ENCODE measurements at places on chromosomes 3 and 15.

DNA sequence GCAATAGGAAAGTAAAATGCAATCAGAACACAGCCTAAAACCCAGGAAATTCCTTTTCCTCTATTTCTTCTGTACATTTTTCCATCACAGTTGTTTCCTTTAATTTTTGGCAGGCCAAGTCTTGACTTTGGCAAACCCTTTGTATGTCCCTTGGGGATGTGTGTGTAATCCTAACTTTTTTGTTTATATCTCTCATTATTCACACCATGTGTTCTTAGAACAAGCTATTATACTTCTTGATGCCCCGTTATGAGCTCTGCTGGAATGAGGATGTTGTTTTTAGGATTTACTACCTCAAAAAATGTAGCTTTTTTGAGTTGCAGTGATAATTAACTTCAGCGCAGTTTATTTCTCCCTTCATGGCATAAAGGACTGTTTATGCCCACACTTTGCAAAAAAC, 123.4 kb downstream of the ABI3BP start:
- DNase-seq: no peak

DNA sequence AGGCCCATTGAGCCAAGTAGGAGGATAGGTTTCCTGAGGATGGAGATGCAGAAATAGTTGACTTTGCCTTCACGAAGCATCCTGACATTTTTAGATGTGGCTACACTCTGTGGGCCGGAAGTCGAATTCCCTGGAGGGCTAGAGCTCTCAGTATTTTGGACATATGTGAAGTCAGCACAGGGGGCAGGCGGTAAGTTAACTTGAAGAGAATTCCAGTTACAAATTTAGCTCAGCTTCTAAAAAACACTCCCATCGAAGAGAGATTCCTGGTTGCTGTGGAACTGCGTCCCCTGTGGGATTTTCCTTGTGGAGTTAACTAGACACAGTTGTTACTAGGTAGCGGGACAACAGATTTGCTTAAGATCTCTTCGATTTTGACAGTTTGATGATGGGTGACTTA, 161.9 kb upstream of the RGMA start:
- no peak for DNase-seq

DNA sequence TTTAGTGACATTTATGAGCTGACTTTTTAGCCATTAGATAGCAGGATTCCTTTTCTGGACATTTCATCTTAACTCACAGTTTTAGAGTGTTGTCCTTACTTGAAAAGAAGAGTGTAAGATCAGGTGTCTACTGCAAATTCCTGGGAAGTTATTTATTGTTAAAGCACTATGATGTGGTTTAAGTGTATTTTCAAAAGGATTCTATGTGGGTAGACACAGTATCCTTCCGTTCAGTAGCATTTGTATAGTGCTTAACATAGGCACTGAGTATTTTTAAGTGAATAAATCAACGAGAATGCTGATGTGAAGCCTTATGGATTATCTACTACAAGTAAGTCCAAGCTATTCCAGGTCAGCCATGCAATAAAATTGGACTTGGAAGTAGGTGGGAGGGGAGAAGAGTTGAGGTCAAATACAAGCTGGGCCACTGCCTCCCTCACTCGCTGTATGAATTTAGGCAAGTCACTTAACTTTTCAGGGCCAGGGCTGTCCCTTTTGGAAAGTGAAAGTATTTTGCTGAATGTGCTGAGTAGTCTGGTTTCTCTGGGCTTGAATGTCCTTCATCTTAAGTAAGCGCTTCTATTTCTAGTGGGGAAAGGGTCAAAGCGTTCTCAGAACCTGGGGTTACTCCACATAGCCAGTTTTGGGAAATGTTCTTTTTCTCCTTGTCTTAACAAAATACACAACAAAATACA, 48.6 kb downstream of the GAP43 start:
- DNase-seq: no peak

DNA sequence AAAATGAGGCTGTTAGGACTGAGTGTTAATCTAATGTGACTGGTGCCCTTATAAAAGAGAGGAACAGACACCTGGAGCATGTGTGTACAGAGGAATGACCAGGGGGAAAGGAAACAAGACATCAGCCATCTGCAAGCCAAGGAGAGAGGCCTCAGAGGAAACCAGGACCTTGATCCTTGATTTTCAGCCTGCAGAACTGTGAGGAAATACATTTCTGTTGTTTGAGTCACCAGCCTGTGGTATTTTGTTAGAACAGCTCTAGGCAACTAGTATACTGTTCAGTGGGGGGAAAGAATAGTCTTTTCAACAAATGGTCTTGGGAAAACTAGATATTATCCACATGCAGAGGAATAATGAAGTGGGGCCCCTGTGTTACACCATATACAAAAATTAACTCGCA, 80.6 kb downstream of the CCR1 start:
- DNase-seq: no peak

DNA sequence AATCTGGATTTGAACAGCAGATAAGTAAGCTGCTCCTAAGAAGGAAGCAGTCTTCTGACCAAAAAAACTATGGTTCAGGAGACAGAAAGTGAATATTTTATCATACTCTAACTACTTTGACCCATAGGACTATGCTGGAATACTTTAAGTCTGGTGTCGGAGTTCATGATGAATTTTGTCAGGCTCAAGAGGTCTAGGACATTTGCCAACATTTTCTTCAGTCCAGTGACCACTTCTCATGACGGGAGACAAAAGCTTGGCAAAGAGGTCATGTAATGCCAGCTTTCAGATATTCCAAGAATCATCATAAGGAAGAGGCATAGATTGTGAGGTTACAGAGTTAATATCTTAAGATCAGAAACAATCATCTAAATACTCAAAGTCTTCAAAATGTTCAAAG, 20.5 kb upstream of the DCBLD2 start:
- no peak for DNase-seq

GRCh38 chr3:195908694-195909581, 587 bp upstream of the TNK2 start:
- DNase-seq: peak; percentile 49

GRCh38 chr3:127688416-127689265, 15.9 kb downstream of the ABTB1 start:
- no peak for DNase-seq

- no peak for DNase-seq
These were observed 49.0 kb upstream of the DUT start for GRCh38 chr15:48282216-48282615.

GRCh38 chr3:30186741-30187219, 419.6 kb upstream of the TGFBR2 start:
- no peak for DNase-seq

DNA sequence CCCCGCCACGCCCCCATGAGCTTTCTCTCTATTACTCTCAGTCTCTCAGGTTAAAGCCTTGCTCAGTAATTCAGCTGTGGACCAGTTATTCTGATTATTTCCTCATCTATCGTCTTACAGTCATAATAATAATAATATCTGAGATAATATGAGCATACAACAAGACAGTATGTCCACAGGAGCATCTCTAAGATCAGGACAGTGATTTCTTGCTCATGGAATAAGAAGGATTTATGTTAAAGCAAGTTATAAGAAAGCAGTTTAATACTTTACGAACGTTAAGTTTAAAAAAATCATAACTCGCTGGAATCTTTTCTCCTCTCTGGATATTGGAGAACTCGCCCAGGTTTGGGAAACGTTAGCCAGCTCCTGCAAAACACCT, 643 bp upstream of the LMCD1 start:
- no peak for DNase-seq

GRCh38 chr15:65937476-65937875, 68.2 kb downstream of the RAB11A start:
- no peak for DNase-seq

DNA sequence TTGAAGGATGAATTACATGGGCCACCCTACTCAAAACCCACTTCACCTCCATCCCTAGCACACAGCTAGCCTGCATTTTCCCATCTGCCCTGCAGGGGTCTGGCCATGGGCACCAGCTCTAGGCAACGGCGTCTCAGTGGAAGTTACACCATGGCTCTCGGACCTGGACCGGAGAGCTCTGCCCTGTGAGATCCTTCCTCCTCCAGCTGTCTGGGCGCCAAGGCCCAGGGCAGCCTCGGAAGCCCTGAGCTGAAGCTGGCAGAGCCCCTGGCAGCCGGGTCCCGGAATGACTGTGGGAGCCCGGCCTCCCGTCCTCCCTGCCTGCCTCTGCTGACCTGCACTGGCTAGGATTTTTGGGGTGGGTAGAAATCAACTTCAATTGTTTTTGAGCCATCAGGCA, 98.9 kb downstream of the CHSY1 start:
- DNase-seq: no peak

GRCh38 chr3:134850761-134851160, 55.7 kb downstream of the EPHB1 start:
- no peak for DNase-seq

DNA sequence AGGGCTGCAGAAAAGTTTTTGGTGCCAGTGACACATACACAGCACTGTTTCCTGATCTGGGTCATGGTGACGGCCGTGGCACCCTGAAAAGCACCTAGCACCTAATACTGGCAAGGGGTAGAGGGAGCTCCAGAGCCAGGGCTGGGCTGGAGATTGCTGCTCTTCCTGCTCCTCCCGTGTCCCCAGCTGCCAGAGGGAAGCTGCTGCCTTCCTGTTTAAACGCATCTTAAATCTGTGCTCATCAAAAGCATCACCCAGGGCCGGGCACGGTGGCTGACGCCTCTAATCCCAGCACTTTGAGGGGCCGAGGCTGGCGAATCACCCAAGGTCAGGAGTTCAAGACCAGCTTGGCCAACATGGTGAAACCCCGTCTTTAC, 156.7 kb upstream of the MEF2A start:
- DNase-seq: no peak

DNA sequence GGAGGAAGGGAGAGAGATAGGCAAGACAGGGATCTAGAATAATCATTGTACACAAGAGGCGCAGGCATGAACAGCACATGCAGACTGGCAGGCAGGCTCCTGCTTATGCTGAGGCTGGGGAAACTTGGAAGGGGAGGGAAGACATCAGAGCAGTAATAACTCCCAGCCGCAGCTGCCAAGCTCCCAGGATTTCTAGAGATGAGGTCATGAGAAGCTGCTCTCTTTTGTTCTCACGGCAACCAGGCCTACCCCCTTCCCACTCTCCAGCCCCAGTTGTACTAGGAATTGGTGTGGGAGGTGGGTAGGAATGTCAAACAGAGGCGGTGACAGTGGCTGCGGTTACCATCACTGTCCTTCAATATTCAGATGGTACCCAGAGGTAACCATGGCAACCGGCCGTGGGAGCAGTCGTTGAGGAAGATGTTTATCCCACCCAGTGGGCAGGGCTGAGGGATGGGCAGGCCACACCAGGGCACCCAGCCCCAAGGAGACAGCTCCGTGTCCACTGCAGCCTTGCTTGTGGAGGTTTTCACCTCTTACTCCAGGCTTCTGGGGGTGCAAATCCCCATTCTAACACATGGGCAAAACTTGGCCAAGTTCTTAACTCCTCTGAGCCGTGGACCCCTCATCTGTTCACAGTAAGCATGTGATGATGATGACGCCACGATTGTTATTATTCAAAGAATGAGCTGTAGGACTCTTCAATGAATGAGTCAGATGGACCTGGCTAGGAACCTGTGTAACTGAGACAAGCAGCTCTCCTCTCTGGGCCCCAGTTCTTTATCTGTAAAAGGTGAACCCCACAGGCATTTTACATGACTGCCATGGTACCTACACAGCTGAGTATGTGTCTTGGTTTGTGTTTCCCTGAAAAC, 360.8 kb upstream of the PROK2 start:
- DNase-seq: no peak

- DNase-seq: no peak
These were observed 6.0 kb downstream of the SPATA12 start for GRCh38 chr3:57066471-57066870.

Measured in activated naive CD8-positive, alpha-beta T cell treated with anti-CD3 and anti-CD28 coated beads for 36 hours (primary cell).